ENCODE measurements at places on chromosomes 4 and X.

- ATAC-seq, result no peak
These were observed 51.4 kb downstream of the ABLIM2 start for GRCh38 chr4:8107146-8107657.

GRCh38 chr4:24244663-24245490, 339.5 kb downstream of the DHX15 start:
- ATAC-seq, result no peak

DNA sequence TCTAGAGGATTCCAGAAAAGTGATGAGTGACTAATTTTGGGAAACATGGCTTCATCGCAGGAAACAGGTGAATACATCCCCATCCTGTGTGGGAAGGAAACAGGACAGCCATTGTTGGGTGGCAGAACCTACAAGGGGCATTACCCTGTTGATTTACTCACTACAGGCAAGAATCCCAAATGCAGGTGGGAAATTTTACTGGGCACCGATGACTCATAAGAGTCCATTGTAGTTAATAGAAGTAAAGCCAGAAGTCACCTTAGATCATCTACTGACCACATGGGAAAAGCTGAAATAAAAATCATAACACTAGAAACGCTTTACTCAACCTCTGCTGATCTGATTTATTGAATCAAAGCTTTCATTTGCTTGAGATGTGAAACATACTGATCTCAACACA, 136.4 kb downstream of the TRIML1 start:
- ATAC-seq, result no peak

GRCh38 chr4:2248044-2248780, 6.3 kb upstream of the HAUS3 start:
- ATAC-seq, result no peak

Data from SK-N-SH treated with all-trans-retinoic acid at 6 μM for 48 hours (cell line).